RCC 7860 (cell line): ENCODE measurements at places on chromosomes 4 and X.

DNA sequence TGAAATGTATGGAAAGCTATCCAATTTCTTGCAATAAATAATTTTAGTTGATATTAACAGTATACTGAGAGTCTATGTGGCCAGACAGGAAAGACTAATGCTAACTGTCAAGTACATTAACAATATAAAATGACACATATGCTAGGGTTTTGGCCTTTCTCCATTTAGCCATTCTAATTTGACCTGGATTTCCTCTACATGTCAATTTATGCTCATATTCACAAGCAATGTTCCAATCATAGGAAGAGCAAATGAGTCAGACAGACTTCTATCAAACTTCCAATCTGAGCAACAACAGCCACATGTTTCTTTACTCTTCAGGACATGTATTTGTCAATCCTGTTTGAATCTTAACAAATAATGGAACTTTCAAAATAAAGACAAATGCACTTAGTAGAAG is 53.6 kb downstream of the CORIN start:
- DNase-seq = no peak

- no peak for DNase-seq
Observed at GRCh38 chr4:188783175-188783574, 643.9 kb downstream of the TRIML1 start.

- DNase-seq = peak; percentile 67
Observed at GRCh38 chrX:155068165-155068564, 2.8 kb downstream of the CMC4 start.

DNA sequence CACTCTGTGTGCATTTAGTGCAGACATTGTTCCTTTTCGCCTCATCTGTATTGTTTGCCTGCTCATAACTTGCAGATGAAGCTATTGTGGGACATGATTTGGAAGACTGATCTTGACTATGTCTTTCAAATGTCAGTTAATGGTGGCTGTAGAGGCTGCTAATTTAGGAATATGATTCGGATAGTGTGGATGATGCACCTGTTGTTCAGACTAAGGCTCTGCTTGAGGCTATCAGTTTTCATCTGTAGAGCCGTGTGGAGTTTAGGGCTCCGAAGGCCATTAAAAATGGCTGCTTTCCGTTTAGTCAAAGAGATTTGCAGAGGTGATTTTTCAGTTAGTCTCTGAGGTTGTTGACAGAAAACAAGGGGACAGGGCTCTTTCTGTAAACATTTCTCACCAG is 102.0 kb downstream of the GBA3 start:
- no peak for DNase-seq

- DNase-seq = no peak
Observed at GRCh38 chrX:22203186-22203585, 69.5 kb upstream of the CBLL2 start.

DNA sequence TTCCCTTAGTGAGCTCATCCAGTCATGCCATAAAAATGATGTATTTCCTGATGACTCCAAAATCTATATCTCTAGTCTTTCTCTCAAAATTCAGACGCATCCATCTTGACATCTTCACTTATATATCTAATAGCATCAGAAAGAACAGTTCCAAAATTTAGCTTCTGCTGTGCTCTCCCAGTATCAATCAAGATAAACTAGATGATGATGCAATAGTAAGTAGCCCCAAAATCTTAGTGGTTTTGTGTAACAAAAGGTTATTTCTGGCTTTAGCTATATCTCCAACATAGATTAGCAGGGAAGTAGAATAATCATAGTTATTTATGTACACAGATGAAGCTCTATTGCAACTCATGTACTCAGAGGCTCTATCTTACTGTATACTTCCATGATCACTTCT is 382.5 kb upstream of the ADGRL3 start:
- DNase-seq = no peak

DNA sequence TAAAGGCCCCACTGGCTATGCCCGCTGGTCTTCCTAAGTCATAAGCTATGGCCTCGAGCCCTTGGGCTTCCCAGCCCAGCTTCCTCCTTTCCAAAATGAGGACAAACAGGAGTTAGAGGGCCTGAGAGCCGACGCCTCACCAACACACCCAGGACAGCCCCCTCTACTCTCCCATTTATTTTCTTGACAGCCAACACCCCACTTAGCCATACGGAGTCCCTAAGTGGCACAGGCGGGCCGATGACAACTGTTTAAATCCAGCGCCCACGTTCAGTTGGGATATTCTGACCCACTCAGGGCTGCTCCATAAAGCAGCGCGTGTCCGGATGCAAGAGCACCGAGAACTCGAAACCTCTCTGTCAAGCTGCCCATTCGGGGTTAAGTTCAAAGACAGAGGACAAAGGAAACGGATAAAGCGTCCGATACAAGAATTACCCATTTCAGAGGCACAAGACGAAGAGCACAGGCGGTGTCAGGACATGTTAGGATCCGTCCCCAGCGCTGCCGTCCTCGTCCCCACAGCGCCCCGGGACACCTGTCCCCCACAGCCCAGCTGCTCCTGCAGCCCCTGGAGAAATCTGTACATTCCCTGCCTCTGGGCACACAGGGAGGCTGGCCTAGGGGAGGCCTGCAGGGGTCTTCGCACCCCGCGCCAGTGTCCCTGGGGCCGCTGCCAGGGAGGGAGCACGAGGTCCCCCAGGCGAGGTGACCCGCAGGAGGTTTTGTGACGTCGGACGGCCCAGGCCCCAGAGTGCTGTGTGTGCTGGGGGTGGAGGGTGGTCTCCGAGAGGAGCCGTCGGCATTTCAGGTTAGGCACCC is 1.2 kb downstream of the PRKX start:
- no peak for DNase-seq
